Activated CD8-positive, alpha-beta memory T cell treated with anti-CD3 and anti-CD28 coated beads, Interleukin-2, amount 10 ng/mL, durations not matched to agents 7 days and 5 days (primary cell): ENCODE measurements at places on chromosomes 7 and 10. TPM values are rescaled to one million over a fixed set of nuclear protein-coding genes. Genes with fewer than 3 reads are reported as not detected.

FGFR2 gene
- not detected for total RNA-seq

GRCh38 chr10:128950159-128950915, 516.7 kb upstream of the MGMT start:
- no peak for DNase-seq

GNAT3 gene
- total RNA-seq: not detected

DNA sequence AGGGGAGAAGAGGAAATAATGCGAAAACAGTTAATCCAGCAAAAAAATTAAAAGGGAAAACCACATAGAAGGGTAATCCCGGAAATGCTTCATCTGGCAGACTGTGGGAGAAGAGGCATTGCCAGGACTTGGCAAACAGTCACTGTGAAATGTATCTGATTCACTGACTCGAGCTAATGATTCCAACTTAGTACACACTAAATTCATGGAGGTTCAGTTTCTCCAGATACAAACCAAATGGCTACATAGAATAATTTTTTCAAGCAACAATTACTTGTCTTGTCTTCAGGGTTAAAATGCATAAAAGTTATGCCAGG, 36.4 kb downstream of the GDI2 start:
- DNase-seq: no peak

DNA sequence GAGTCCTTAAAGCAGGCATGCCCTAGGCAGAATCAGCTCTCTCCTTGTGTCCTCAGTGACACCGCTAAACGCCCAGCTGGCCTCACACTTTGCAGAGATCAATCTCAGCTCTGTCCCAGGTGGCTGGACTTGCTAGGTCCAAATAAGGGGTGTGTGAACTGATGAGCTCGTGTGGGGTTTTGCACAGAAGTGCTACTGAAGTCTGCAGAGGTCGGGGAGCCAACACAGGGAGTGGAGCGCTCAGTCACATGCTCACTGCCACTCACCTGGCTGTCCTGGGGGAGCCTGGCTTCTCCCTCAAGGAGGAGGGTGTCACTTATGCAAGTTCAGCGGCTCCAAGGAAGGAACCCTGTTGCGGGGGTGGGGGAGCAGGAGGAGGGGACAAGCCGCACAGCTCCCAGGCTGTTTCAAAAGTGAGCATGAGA, 2.0 kb downstream of the ELN start:
- DNase-seq: no peak

TMEM140 gene
- 27.5 TPM for total RNA-seq

- peak; percentile 95 for DNase-seq
These were observed 14.5 kb downstream of the NUDT5 start for GRCh38 chr10:12181065-12181775.

- no peak for DNase-seq
These were observed 706.9 kb downstream of the NRG3 start for GRCh38 chr10:82581940-82582339.

ITGA8 gene
- not detected for total RNA-seq
